ENCODE measurements at places on chromosomes 16 and 17. TPM values are rescaled to one million over a fixed set of nuclear protein-coding genes. Genes with fewer than 3 reads are reported as not detected.

Gene MAP3K14
- total RNA-seq = 17.7 TPM

GRCh38 chr16:4790871-4791270 is 2.7 kb upstream of the SEPTIN12 start:
- H3K36me3 ChIP-seq = no peaks in the 10 kb centered on the region
- no peaks in the 10 kb centered on the region for H3K27me3 ChIP-seq
- no peak for DNase-seq
- no peak overlapping the region for H3K27ac ChIP-seq
- H3K4me3 ChIP-seq = no peak overlapping the region

GRCh38 chr17:3656755-3657587 is 11.4 kb downstream of the TAX1BP3 start:
- H3K4me1 ChIP-seq = peaks cover 46% of the 10 kb centered on the region
- no peak for DNase-seq
- peaks cover 38% of the 10 kb centered on the region for H3K36me3 ChIP-seq
- H3K27ac ChIP-seq = no peak overlapping the region

Gene HSF5
- not detected for total RNA-seq

- H3K4me3 ChIP-seq = peak overlapping the region; percentile 44
- peaks cover 34% of the 10 kb centered on the region for H3K4me1 ChIP-seq
- peaks cover 10% of the 10 kb centered on the region for H3K27me3 ChIP-seq
- DNase-seq = peak; percentile 82
Observed at GRCh38 chr17:8016632-8017424, 14.4 kb downstream of the GUCY2D start.

Gene WDR81
- total RNA-seq = 13.8 TPM

Gene TMEM256
- total RNA-seq = 253 TPM

Gene PRR29
- total RNA-seq = not detected

DNA sequence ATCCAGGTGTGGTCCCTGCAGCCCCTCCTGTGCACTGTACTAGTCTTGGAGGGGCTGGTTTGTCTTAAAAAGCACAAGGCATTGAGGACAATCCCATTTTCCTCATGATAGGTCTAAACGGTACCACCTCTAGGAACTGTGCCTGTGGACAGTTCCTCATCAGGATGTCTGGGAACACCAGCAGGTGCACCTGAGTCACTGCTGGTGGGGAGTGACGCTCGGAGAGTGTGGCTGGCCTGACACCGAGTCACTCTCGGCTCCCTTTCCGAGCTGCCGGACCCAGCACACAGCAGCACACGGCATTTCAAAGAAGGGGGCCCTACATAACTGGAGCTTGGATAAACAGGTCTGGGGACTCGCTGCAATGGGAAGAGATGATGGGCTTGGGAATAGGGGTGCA is 25.6 kb downstream of the LRRC75A start:
- no peak for DNase-seq
- H3K36me3 ChIP-seq = peaks cover 8% of the 10 kb centered on the region
- H3K4me1 ChIP-seq = peaks cover 31% of the 10 kb centered on the region
- no peak overlapping the region for H3K4me3 ChIP-seq
- no peaks in the 10 kb centered on the region for H3K27me3 ChIP-seq
- H3K27ac ChIP-seq = peak overlapping the region; percentile 78

Gene PRSS33
- total RNA-seq = not detected

Gene ABI3
- total RNA-seq = 35.9 TPM

Gene ODAD4
- total RNA-seq = not detected

GRCh38 chr16:79211586-79211985 is 389.0 kb downstream of the MAF start:
- H3K27ac ChIP-seq = no peak overlapping the region
- H3K4me3 ChIP-seq = no peak overlapping the region
- H3K4me1 ChIP-seq = no peaks in the 10 kb centered on the region
- DNase-seq = no peak

Gene LLGL2
- total RNA-seq = 238 TPM

Gene TBC1D3I
- total RNA-seq = 5.8 TPM

- H3K4me1 ChIP-seq = peaks cover 11% of the 10 kb centered on the region
- peak overlapping the region; percentile 67 for H3K4me3 ChIP-seq
- H3K36me3 ChIP-seq = no peaks in the 10 kb centered on the region
- DNase-seq = peak; percentile 67
- no peaks in the 10 kb centered on the region for H3K27me3 ChIP-seq
Observed at GRCh38 chr16:138049-138417, 440 bp downstream of the NPRL3 start.

Gene GAS7
- total RNA-seq = 185 TPM

DNA sequence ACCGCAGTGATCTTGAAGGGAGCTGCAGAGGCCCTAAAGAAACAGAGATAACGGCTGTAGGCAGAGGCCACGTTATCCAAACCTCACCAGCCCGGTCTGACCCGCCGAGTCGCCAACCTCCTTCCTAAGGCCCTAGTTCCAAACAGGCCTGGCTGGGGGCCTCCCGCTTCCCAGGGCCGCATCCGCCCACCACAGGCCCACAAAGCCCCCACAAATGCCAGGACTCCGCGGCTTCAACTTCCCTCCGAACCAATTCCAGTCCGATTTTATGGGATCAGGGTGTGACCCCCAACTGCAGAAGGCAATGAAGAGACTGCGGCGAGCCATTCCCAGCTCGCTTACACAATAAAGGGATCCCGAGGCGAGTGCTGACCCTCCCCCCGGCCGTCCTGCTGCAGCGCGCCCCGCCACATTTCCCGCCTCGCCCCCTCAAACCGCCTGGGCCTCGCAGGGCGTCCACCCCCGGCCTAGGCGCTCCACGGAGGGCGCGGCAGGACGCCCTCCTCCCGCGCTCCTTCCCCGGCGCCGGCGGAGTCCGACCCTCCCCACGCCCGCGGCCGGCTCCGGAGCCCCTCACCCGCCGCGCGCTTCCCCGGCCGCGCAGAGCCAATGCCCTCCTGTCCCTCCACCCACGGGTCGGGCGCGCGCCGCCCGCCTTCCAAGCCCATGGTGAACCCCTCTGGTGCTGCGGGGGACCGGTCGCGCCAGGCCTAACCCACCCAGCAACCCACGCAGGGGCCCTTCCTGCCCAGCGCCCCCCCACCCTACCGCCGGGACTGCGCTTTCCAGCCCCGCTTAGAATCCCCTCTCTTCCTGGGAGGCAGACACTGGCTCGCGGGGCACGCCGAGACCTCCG is 926 bp downstream of the MYH10 start:
- DNase-seq = no peak
- H3K27me3 ChIP-seq = peaks cover 27% of the 10 kb centered on the region
- peak overlapping the region; percentile 91 for H3K27ac ChIP-seq

DNA sequence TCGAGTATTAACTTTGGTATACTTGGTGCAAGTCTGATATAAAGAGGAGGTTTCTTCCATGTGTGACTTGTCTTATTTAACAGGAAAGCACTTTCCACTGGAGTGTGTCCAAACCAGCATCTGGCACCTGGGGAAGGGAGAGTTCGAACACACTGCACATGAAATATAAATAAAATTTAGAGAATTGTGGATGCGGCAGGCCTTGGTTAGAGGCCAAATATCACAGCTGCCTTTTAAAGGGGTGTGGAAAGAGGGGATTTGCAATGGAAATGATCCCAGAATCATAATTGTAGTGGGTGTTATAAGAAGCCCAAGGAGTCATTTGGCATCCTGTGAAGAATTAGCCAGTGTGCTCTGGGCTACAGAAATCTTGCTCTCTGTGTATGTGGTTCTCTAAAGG is 4.3 kb upstream of the NXN start:
- peaks cover 11% of the 10 kb centered on the region for H3K4me1 ChIP-seq
- H3K27ac ChIP-seq = no peak overlapping the region
- H3K4me3 ChIP-seq = no peak overlapping the region
- DNase-seq = peak; percentile 57
- H3K27me3 ChIP-seq = no peaks in the 10 kb centered on the region
- H3K36me3 ChIP-seq = no peaks in the 10 kb centered on the region

- peaks cover 8% of the 10 kb centered on the region for H3K4me1 ChIP-seq
- no peak for DNase-seq
Observed at GRCh38 chr16:65783709-65784474, 582.6 kb upstream of the CDH5 start.

DNA sequence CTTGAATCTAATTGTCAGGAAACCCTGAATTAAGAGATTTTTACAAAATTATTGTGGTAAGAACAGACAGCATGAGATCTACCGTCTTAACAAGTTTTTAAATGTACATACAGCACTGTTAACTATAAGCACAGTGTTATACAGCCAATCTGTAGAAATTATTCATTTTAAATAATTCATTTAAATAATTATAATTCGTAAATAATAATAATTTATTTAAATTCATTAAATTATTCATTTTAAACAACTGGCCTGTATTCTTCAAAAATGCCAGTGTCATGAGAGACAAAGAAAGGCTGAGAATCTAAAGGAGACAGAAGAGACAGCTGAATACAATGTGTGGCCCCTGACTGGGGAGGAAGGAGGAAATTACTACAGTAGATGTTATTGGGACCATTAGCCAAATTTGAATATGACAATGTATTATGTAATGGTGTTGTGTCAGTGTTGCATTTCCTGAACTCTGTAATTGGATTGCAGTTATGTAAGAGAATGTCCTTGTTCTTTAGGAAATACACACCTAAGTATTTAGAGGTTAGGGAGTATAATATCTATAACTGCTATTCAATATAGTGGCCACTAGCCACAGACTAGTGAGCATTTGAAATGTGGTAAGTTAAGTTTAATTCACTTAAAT is 2.3 kb downstream of the RSAD1 start:
- H3K36me3 ChIP-seq = peaks cover 37% of the 10 kb centered on the region
- no peaks in the 10 kb centered on the region for H3K27me3 ChIP-seq
- DNase-seq = no peak
- peaks cover 39% of the 10 kb centered on the region for H3K4me1 ChIP-seq

GRCh38 chr16:67613808-67614207 is 31.1 kb upstream of the CARMIL2 start:
- no peak overlapping the region for H3K27ac ChIP-seq
- DNase-seq = no peak
- no peaks in the 10 kb centered on the region for H3K4me1 ChIP-seq
- peaks cover 31% of the 10 kb centered on the region for H3K36me3 ChIP-seq
- H3K27me3 ChIP-seq = no peaks in the 10 kb centered on the region

- H3K27ac ChIP-seq = no peak overlapping the region
- H3K27me3 ChIP-seq = no peaks in the 10 kb centered on the region
- peak overlapping the region; percentile 79 for H3K4me3 ChIP-seq
- peak; percentile 28 for DNase-seq
Observed at GRCh38 chr16:22296225-22297113, 740 bp upstream of the POLR3E start.

DNA sequence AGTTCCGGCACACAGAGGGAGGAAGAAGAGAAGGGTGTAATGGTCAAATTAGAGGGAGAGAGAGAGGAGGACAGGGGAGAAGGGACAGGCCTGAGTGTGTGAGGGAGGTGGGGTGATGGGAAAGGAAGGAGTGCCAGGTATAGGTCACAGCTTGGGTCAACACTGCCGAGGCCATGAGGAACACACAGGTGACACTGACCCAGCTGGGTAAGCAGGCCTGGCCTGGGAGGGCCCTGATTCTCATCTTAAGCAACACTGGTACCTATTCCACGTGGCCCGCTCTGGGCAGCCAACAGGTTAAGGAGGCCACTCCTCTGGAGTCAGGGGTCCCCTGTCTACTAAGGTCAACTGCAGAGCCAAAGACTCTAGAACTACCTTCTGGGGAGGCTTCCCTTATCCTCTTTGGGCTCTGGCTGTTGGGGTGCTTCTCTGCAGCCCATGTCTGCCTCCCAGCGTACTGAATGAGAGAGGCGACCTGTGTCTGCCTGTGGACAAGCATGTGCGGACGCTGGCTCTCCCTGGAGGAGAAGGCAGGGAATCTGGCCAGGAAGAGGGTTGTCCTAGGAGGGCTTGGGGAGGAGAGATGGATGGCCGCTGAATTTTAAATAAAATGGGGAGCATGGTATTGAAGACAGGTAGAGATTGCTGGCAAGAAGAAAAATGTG is 57.6 kb downstream of the RGS9 start:
- no peaks in the 10 kb centered on the region for H3K27me3 ChIP-seq
- H3K36me3 ChIP-seq = no peaks in the 10 kb centered on the region
- no peak overlapping the region for H3K27ac ChIP-seq
- no peaks in the 10 kb centered on the region for H3K4me1 ChIP-seq

Gene MYH13
- total RNA-seq = 2.6 TPM

Gene ABCA9
- 4.1 TPM for total RNA-seq

- DNase-seq = no peak
- peaks cover 4% of the 10 kb centered on the region for H3K36me3 ChIP-seq
- no peaks in the 10 kb centered on the region for H3K27me3 ChIP-seq
- H3K4me1 ChIP-seq = no peaks in the 10 kb centered on the region
- H3K27ac ChIP-seq = no peak overlapping the region
Observed at GRCh38 chr17:29777663-29778062, 152.4 kb downstream of the SSH2 start.

Gene FSCN2
- total RNA-seq = 9.4 TPM

- no peaks in the 10 kb centered on the region for H3K27me3 ChIP-seq
- H3K27ac ChIP-seq = no peak overlapping the region
- no peak for DNase-seq
- H3K36me3 ChIP-seq = no peaks in the 10 kb centered on the region
Observed at GRCh38 chr16:7057458-7057857, 275.2 kb upstream of the RBFOX1 start.

DNA sequence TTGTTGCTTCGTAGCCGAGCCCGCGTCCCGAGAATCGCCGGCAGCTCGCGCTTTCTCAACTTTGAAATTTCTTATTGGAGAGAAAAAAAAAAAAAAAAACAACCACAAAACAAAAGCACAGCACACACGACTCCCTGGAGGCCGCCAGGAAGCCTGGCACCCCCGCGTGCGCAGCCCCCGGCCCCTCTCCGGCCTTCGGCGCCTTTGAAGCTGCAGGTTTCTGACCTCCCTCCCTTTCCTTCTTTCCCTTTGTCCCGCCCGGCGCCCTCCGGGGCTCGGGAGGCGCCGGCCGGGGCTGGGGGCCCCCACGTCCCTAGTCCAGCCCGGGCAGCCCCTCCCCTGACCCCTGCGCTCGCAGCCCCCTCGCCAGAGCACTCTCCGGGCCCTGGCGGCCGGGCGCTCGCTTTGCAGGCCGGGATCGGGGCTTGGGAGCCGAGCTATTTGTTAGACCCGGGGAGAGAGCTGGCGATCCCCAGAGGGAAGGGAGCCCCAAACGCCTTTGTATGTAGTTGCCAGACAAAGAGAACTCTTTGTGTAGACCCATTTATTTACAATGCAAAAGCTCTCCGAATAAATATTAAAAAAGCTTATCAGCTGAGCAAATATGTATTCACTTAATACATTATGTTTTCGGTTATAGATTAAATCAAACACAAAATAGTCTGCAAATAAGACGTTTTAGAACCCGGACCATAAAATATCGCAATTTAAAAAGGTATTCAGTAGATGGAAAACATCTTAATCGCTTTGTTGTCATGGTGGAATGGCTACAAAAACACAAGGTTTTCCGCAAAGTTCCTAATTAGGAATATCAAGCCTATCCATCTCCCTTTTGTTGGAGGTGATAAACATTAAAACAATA is 2.3 kb downstream of the BAHCC1 start:
- peak; percentile 89 for DNase-seq
- peak overlapping the region; percentile 99 for H3K27ac ChIP-seq
- H3K4me1 ChIP-seq = peaks cover 65% of the 10 kb centered on the region
- no peaks in the 10 kb centered on the region for H3K36me3 ChIP-seq

All from stomach (tissue), 19 donors.